ENCODE measurements at places on chromosomes 4 and X.
A peak's percentile ranks its signal among the peaks of the same experiment; 100 is the strongest.

DNA sequence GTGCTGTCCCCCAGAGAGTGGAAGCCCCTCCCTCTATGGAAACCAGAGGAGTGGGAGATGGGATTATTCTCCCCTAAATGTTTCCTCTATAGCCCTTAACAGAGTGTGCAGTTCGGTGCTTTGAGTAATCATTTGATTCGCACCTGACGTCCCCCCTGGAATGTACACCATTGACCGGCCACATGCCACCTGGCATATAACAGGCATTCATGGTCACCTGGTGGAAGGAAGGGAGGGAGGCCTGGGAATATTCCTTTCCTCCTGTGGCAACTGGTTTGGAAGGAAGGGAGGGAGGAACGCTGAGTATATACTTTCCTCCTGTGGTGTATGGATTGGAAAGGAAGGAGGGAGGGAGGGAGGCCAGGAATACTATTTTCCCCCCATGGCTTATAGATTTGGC, 77.2 kb downstream of the CRMP1 start:
- no peak for DNase-seq

DNA sequence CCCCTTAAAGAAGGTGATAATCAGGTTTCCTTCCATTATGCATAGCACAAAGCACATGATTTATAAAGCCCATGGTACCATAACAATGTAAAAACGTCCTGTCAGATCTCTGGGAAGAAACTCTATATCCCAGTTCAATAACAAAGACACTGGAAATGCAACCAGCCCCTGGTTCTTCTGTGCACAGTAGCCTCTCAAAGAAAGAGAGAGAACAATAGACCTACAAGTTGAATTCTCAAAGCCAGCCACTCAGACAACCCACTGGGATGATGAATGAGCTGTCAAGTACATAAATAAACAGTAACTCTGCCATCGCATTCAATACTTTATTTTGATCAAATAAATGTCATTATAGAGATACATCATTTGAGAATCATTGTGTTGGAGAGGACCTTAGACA, 400.1 kb upstream of the CPEB2 start:
- DNase-seq = no peak

DNA sequence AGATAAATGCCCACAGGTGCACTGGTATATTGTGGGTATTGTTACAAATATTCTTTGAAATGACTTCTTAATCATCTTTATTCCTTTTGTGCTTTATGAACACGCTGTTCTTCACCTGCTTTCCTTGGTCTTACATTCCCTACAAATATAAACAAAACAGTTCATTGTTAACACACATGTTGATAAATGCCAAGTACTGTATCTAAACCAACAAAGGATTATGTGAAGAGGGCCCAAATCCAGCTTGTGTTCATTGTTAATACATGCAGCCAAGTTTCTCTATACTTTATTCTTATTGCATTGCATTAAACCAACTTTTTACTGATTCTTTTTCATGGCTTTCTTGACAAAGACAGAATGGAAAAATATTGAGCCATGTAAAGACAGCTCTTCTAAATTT, 42.8 kb downstream of the AREG start:
- DNase-seq = no peak

DNA sequence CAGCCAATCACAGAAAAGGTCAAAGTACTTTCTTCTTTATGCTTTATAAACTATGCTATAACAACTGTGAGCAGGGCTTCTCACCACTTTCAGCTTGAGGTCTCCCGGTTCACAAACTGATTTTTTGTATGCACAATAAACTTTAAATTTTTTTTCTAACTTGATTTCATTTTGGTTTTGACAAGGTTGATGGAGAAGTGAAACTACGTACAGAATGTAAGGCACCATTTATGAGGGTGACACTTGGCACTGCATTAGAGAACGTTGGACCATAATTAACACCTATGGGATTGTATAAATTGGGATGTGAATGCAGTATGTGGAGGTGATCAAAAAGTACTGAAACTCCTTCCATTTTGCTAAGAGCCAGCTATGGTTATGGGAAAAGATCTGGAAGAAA, 857.9 kb upstream of the HTR2C start:
- no peak for DNase-seq

DNA sequence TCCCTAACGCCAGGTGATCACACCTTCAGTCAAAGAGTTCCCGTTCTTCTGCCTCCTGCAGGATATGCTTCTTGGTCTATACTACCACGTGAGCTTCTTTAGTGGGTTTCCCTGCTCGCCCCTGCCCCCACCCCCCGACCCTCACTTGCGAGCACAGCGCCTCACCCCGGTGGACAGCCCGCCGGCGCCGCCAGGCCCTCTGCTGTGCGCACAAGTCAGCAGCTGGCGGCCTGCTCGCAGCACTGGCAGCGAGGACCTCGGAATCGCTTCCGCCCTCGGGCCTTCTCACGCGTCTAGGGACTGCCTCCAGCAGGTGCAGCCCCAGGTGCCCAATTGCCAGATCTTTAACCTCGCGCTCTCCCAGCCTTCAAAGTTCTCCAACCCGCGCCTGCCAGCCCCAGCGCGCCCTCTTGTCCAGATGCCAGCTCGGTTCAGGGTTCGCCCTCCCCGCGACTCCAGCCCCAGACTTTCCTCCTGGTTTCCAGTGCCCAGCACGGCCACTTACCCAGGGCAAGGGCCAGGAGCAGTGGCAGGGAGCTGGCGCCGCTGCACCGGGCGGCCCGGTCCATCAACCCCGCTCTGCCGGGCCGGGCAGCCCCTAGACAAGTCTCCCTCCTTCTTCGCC, 454 bp downstream of the BTC start:
- peak; percentile 0 for DNase-seq

- DNase-seq = no peak
Observed at GRCh38 chr4:55892156-55892555, 38.7 kb downstream of the EXOC1 start.

DNA sequence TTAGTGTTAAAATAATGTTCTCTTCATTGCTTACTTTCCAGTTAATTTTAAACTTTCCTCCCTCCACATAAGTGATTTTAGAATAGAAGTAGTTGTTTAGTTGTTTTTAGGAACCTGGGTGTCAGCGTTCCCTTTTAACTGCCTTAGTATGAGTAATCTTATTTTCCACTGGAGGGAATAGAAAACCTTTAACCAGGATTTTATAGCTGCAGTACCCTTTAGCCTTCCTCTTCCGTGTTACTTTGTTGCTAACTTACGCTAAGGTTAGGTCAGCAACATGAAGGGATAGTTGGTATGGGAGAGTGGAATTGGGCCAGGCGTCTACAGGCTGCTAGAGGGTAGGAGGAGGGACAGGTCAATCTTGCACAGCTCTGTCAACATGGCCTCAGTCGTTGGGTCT, 31.5 kb downstream of the SMS start:
- no peak for DNase-seq

DNA sequence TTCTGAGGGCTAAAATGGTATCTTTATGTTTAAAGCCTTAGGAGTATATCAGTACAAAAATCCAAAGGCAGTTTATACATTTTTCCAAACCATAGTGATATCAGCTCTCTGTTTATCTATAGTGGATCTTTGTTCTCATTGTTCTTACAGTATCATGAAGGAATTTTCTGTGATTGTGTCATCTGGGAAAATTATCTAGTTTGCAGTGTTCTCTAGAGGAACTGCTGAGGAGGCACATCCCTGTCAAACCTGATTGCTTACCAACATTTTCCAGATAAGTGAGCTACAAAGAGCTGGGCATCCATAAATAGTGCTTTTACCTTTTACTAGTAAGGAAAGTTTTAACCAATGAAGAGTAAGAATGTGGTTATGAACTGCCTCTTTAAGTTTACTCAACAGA, 44.9 kb upstream of the SLC25A31 start:
- DNase-seq = no peak

DNA sequence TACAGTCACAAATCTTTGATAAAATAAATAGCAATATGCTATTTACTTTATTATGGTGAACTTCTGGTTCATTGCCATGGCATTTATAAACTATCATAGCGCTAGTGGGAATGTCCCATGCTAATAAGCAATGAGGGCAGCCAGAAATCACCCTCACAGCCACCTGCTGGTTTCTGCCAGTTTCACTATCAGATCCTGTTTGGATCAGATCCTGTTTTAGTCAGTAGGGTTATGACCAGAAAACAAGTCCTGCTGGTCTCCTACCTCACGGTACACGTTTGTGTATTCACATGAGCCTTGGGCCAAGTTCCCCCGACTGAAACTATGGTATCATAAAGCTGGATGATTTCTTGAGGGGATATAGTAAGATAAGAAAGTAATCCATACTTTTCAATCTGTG, 17.7 kb downstream of the FOXR2 start:
- no peak for DNase-seq

DNA sequence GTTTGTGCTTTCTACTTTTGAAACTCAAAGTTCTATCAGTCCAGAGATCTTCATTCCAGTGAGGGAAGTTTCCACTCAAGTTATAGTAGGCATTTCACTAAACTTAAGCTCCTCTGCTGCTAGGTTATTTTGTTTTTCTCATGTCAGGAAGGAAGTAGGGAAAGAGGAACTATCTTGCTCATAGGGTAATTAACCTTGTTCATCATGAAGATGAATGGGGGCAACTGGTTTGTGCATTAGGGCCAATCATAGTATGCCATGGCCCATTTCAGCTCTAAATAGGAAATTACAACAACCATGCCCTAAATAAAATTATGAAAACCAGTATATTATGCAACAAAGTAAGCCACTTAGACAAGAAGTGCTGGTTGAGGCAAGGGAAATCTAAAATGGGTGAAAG, 804.7 kb upstream of the NDST4 start:
- no peak for DNase-seq

DNA sequence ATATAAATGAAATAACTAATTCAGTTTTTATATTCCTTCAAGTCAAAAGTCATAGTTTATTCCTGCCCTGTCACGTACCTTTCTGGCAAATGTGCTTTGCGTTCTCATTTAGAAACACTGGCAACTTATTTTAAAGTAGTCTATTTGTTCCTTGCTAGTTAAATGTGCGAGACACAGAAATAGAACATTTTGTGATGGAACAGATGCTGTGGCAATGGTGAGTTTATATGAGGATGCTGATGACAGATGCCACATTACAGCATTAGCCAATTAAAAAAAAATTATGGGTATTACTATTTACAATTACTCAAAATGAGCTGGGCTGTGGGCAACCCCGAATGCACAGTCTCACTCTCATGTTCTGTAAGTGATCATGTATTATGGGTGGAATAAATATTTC, 26.1 kb upstream of the EPHA5 start:
- no peak for DNase-seq

GRCh38 chrX:49260221-49260985, 4.1 kb downstream of the FOXP3 start:
- DNase-seq = no peak

GRCh38 chrX:7514871-7515599, 327.9 kb upstream of the VCX start:
- DNase-seq = no peak

- DNase-seq = no peak
Observed at GRCh38 chr4:164937576-164938270, 39.7 kb downstream of the TRIM61 start.

GRCh38 chrX:152641996-152642395, 4.3 kb downstream of the GABRQ start:
- no peak for DNase-seq

- DNase-seq = no peak
Observed at GRCh38 chr4:118034053-118034785, at the start of gene NDST3. TSS of gene NDST3 (plus strand) at chr4:118034486. CDS start at chr4:118053911, 19,425 bp downstream.

DNA sequence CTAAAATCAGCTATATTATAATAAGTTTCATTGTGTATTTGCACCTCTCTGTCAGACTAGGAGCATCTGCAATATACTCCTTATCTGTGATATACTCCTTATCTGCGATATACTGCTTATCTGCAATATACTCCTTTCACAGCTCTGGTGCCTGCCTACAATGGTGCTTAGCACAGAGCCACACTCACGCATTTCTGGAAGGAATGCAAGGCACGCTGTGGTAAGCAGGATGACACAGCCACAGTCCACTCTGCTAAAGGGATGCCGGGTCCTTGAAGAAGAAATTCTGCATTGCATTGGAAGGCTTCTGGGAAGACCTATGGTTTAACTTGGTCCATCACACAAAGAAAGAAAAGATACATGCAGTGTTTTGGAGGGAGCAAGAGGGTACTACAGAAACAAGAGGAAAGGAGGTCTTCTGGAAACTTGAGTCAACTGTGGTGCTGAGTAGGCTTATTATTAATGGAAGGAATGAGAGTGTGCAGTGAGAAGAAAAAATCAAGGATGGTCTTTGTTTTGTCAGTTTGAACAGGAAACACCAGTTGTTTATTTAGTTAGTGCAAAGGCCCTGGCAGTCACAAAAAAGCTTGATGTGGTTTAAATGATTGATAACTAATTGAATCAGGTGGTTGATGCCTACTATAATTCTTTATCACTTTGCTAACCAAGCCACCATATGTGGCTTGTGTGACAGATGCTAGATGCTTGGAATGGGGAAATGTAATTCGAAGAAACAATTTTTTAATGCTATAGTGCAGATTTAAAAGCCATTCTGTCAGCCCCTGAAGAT, 342.3 kb downstream of the GRXCR1 start:
- no peak for DNase-seq

DNA sequence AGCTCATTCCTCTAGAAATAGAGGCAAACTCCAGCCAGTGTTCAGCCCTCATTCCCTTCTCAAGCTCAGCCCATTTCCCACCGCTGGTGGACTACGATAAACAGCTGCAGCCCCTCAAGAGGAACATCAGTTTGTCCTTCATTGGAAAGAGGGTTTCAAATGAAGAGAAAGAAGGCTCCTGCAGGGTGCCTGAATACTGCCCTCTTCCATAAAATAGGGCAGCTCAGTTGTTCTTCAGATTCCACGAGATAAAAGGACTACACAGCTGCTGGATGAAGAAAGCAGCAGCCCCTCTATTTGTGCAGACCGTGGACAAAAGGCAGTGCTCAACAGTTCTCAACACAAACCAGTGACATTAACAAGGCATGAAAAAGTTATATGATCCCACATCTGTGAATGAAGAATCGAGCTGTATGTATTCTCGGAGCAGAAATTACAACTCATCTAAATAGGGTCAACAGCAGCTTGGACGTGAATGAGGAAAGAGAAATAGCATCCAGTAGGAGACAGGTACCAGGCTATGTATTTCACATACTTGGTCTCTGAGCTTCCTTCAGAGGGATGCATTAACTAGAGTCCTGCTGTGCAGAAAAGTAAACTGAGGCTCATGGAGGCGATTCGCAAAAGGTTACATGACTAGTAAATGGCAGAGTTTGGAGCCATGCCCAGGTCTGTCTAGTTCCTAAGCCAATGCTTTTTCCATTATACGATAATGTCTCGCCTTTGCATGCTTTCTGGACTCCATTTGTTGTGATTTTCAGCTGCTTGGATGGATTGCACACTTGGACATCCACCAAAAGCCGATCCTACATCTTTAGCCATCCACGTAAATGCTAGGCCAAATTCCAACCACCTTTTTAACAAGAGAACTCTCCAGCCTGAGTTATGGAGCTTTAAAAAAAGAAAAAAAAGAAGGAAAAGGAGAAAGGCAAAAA, 301.2 kb upstream of the PPARGC1A start:
- no peak for DNase-seq

DNA sequence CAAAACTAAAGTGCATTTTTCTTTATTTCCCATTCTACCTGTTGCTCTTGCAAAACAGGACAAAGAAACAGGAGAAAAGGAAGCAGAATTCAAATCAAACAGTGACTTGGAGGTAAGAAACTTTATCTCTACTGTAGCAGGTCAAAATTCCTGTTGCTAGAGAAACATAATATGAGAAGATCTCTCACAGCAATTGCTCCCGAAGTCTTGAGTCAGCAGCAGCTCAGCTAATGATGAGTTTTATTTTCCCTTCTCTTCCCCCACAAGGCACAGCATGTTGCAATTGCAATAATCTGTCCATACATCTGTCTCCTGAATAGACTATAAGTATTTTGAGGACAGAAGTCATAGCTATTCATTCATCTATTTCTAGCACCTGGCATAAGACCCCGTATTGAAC, 112.7 kb downstream of the CLNK start:
- DNase-seq = no peak

GRCh38 chrX:149682031-149682430, 29.8 kb upstream of the MAGEA11 start:
- DNase-seq = no peak

All from stimulated activated CD4-positive, alpha-beta T cell treated with anti-CD3 and anti-CD28 coated beads, Interleukin-12 subunit alpha, Interleukin-12 subunit beta, amount 100 ng/mL, for 24 hours (primary cell).